ENCODE measurements at places on chromosomes 16 and 17. TPM values are rescaled to one million over a fixed set of nuclear protein-coding genes. Genes with fewer than 3 reads are reported as not detected.

The MSI2 gene
- total RNA-seq, result 56.5 TPM

The IKZF3 gene
- total RNA-seq, result 92.3 TPM

The CHST5 gene
- total RNA-seq, result 0.27 TPM

The LITAFD gene
- not detected for total RNA-seq

The CAPNS2 gene
- not detected for total RNA-seq

The SOCS1 gene
- 107 TPM for total RNA-seq

The CES5A gene
- not detected for total RNA-seq

The CAMKK1 gene
- total RNA-seq, result 3.1 TPM

The OTOA gene
- 0.06 TPM for total RNA-seq

The TRIM72 gene
- not detected for total RNA-seq

Measured in activated CD8-positive, alpha-beta memory T cell treated with anti-CD3 and anti-CD28 coated beads for 36 hours (primary cell).